Lung (tissue), 17 donors: ENCODE measurements at places on chromosomes 3 and 15. TPM values are rescaled to one million over a fixed set of nuclear protein-coding genes. Genes with fewer than 3 reads are reported as not detected.

The SCAP gene
- polyA plus RNA-seq, result 44.1 TPM

The PLXNA1 gene
- polyA plus RNA-seq, result 17.6 TPM

The ETV5 gene
- polyA plus RNA-seq, result 13.5 TPM

The NOX5 gene
- polyA plus RNA-seq, result 0.03 TPM

The GPR27 gene
- polyA plus RNA-seq, result 7.7 TPM

The SPINT1 gene
- 82.1 TPM for polyA plus RNA-seq

The SLC51A gene
- 7.2 TPM for polyA plus RNA-seq

The RASL12 gene
- polyA plus RNA-seq, result 14.8 TPM
